Stimulated activated CD4-positive, alpha-beta T cell treated with anti-CD3 and anti-CD28 coated beads, Interleukin-2, amount 100 ng/mL, for 4 hours (primary cell): ENCODE measurements at places on chromosomes 7 and 10.

- DNase-seq = no peak
These were observed 157.2 kb downstream of the PTPRN2 start for GRCh38 chr7:158430308-158431034.

DNA sequence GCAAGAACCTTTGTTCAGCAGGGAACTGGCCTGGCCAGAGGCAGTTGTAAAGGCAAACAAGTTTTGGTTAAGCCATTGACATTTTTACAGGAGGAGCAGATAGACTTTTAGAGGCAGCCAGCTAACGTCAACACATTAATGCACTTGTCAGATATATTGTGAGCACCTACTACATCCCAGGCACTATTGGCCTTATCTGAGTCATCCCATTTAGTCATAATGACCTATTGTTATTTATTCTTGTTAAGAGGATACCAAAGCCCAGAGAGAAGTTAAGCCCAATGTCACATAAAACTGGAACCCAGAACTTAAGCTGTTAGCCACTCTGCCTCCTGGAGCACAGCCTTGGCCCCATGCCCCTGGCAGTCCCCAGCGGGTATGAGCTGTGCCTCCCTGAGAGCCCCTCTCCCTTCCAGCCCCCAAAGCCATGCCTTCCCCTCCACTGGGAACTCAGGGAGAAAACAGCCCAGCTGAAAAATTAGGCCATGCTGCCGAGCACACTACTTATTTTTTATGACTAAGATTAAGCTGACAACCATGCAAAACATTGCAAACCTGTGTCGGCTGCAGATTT, 32.7 kb upstream of the TRIM8 start:
- no peak for DNase-seq

GRCh38 chr7:3009086-3009485, 34.6 kb downstream of the CARD11 start:
- no peak for DNase-seq

- no peak for DNase-seq
These were observed 14.2 kb downstream of the UCMA start for GRCh38 chr10:13219685-13220670.

- no peak for DNase-seq
These were observed 806.8 kb downstream of the GRM8 start for GRCh38 chr7:126445991-126446390.

- no peak for DNase-seq
These were observed 101.8 kb upstream of the FZD8 start for GRCh38 chr10:35743851-35744250.

DNA sequence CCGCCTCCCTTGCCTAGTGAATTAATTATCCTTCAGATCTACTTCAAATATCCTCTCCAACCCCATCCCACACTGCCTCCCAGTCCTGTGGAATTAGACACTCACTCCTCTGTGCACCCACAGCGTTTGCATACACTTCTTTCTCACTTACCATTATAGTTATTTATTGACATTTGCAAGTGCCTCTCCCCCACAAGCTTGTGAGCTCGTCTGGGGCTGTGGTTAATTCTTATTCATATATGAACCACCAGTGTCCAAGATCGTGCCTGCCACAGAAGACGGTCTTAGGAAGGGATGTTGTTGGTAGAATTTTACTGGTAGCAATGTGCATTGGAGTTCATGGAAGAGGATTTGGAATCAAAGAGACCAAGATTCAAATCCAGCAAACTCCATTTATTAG, 68.1 kb upstream of the AOAH start:
- no peak for DNase-seq

DNA sequence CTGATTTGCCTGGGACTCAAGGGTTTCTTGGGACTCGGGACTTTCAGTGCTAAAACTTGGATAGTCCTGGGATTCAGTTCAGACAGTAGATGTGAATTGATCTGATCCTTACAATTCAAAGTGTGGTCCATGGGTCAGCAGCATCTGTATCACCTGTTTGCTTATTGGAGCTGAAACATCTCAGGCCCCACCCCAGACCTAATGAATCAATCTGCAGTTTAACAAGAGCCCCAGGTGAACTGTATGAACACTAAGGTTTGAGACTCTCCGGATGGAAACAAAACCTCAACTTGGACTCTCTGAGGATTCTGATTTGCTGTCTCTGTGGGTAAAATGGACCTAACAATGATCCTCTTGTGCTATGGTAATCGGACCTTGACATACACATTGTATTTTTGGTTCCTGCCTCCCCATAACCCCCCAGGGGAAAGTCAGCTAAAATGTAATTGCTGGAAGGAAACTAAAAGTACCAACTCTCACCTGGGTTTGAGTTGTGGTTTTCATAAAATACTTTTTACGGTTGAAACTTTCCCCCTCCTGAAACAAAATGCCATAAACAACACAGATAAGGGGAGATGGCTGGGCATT, 11.7 kb downstream of the CYP26A1 start:
- DNase-seq = no peak

GRCh38 chr7:158408318-158408920, 179.2 kb downstream of the PTPRN2 start:
- DNase-seq = no peak

DNA sequence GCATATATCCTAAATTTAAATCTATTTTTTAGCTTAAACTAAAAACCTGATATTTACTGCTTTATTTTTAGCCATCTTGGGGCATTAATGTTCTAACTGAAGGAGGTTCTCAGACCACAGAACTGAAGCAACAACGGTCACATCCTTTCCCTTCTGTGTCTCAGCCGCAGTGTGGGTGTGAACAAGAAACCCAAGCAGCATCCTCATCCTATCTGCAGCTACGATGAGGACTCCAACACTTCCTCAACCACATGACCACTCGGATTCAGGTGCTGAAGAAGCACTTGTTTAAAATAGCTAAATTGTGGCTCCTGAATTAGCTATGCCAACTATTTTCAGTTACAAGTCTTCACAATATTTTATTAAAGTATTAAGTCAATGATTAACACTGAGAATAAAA, 5.3 kb downstream of the ESYT2 start:
- no peak for DNase-seq

DNA sequence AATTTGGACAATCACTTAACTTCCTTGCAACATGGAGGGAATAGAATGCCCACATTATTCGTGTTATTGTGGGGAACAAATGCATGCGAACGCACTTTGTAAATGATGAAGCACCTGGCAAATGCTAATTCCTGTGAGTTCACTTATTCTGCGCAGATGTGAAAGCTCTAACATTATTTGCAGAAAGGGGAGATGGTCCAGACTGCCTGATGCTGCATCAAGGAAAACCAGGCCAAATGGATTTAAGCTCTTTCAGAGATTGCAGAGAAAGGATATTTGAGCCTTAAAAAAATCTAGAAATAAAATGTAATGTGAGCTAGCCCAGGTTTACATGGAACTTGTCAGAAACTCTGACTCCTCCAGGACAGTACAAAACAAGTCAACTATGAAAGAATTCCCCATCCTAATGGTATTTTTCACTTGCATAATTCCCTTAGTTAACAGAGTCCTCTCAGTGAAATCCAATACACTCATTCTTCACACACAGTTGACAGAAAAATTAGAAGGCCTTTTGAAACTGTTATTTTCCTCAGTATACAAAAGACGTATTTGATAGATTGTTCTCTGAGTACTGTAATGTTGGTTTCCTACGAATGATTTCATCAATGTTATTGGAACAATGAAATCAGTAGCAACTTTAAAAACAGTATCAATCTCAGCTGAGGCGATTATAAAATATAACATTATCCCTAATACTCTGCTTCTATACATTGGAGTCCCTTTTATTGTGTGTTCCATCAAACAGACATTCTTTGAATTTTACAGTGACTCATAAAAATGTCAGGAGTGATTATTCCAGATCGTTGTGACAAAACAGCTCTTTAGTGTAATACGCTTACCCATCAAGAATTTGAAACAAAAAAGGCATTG, 136.3 kb upstream of the ANK3 start:
- DNase-seq = no peak

DNA sequence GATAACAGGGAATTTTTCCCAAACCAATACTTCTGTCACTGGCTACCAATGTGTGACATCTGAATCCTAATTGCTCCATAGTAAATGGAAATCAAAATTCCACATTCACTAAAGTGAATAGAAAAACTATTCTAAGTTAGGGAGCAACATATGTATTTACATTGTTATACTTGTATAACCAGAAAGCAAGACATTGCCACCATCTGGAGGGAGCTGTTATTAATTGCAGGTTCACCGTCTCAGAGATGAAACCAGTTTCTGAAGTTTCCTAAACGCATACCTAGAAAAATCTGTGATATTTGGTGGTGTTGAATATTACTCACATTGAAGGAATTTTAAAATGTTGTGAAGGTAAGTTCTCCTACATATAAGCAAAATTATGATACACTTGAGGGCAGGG, 390.1 kb downstream of the NXPH1 start:
- no peak for DNase-seq

DNA sequence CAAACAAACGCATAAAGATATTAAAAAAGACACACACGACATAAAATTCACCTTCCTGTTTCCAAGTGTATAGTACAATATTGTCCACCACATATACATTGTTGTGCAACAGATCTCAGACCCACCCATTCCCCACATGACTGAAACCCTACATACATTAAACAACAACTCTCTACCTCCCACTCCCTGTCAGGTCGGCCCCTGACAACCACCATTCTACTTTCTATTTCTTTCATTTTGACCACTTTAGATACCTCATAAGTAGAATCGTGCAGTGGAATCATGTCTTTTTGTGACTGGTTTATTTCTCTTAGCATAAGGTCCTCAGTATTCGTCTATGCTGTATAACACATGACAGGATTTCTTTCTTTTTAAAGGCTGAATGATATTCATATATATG, 320.5 kb downstream of the BBS9 start:
- no peak for DNase-seq

DNA sequence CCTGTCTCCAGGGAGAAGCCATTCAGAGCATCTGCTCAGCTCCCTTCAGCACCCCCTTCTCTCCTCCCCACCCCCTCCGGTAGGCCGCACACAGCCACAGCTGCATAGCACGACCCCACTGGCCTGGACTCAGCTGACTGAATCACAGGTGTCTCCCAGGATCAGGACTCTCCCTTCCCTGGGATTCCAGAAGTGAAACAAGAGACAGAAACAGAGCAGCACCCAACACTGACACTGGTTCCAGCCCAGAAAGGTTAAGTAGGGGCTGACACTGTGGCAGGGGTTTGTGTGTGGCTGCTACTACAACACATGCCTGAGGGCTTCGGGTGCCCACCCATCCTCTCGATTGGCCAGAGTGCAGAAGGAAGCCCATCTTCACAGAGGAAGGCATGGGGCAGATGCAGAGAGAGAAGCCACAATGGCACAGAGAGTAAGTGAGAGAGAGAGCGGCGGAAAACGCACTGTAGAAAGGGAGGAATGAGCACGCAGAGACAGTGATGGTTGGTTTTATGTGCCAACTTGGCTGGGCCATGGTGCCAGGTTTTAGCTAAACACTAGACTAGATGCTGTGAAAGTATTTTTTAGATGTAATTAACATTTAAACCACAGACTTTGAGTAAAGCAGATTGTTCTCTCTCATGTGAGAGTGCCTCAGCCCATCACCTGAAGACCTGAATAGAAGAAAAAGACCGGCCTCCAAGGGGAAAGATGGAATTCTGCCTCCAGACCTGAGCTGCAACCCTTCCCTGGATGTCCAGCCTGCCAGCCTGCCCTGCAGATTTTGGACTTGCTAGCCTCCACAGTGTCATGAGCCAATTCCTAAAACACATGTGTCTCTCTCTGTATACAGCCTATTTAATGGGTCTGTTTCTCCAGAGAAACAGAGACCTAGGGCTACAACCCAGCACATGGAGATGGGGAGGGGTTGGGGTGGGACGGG, 107.5 kb downstream of the GRB10 start:
- no peak for DNase-seq

DNA sequence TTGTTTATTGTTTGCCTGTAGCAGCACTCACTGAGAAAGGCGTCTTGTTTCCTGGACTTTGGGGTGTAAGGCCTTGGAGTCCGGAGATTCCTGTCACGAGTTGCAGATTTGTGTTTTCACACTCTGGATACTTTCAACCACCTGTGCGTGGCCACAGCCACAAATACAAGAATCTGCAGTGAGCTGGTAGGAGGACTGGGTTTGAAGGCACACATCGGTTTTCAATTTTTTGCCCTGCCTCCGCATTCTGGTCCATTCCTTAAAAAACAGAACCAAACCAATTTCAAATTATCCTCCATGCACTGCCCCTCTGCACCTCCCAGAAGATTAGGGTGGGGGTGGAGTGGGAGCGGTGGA, 619 bp downstream of the EXOC4 start:
- DNase-seq = no peak

- no peak for DNase-seq
These were observed 1173.6 kb upstream of the SORCS1 start for GRCh38 chr10:108338146-108338545.

GRCh38 chr10:14601326-14601725, 173.4 kb downstream of the FAM107B start:
- DNase-seq = no peak

DNA sequence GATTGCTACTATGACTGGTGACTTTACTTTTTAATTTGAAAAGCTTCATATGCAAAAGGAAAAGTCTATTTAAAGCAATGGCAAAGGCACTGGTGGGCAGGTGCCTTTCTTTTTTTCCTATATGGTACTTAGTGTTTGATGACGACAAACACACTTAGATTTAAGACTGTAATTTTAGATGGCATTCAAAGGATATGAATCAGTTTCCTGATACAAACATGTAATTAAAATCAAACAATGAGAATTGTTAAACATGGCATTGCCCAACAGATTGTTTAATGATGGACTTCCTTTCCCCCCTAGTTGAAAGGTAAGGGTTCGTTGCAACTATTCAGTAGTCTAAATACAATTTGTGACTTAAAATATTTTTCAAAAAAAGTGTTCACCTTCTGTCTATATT, 106.5 kb upstream of the SEMA3C start:
- DNase-seq = no peak

DNA sequence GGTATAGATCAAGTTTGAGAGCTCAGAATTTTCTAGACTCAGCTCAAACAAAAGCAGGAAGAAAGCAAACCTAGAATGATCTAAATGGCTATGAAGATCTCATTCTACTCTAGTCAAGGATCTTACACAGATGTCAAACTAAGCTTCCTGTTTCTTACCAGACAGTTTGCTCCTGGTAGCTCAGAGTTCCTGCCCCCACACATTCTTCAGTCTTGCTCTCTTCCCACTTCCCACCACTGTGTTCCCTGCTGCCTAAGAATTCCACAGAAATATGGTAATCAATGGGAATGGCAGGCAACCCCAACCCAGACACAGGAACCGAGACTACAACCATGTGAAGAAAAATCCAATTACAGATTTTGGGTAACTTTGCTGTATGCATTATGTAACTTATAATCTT, 133.4 kb upstream of the PTN start:
- DNase-seq = no peak

DNA sequence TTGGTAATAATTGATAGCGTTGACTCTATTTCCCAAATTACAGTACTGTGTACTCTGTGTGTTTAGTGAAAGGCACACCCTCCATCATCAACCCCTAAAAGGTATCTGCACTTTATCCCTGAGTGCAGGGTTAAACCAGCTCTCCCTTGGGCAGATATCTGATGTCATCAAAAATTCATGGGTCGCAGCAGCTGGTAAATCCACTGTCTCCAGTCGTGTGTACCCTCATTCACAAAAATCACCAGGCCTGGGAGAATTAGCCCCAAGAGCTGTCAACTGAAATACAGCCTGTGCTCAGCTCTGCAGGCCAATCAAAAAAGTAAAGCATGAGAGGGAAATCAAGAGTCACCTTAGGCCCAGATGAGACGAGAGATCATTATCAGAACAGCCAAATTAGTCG, 103.7 kb downstream of the HIP1 start:
- no peak for DNase-seq

GRCh38 chr10:75461672-75462649, 30.5 kb downstream of the LRMDA start:
- DNase-seq = no peak
